ENCODE measurements at places on chromosomes 3 and 15.

GRCh38 chr3:143811602-143812001, 36.7 kb downstream of the SLC9A9 start:
- H3K4me3 ChIP-seq = no peak overlapping the region
- H3K27me3 ChIP-seq = no peaks in the 10 kb centered on the region
- H3K36me3 ChIP-seq = no peaks in the 10 kb centered on the region
- no peak overlapping the region for H3K27ac ChIP-seq

DNA sequence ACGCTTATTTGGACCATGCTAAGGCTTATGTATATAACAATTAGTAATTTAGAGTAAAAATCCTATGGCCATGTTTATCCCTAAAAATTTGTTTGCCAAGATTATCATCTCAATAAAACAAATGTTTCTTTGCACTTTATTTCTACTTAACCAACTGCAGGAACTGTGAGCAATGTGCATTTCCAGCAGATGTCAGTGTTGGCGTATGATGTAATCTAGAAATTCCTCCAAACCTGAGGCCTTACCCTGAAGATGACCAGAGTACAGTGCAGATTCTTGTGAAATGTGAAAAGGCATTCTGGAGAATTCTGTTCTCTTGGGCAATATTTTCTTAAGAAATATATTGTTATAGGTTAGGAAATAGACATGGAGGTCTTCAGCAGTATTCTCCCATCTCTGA, 205.9 kb downstream of the MBNL1 start:
- H3K27ac ChIP-seq = no peak overlapping the region
- DNase-seq = no peak
- no peaks in the 10 kb centered on the region for H3K27me3 ChIP-seq

- H3K36me3 ChIP-seq = no peaks in the 10 kb centered on the region
- no peaks in the 10 kb centered on the region for H3K4me1 ChIP-seq
- H3K4me3 ChIP-seq = no peak overlapping the region
These were observed 55.8 kb downstream of the GUCA1C start for GRCh38 chr3:108897883-108898282.

GRCh38 chr3:171860830-171861535, 17.8 kb downstream of the TMEM212 start:
- H3K36me3 ChIP-seq = no peaks in the 10 kb centered on the region
- no peak for DNase-seq
- H3K4me1 ChIP-seq = no peaks in the 10 kb centered on the region
- H3K27me3 ChIP-seq = no peaks in the 10 kb centered on the region
- no peak overlapping the region for H3K27ac ChIP-seq

DNA sequence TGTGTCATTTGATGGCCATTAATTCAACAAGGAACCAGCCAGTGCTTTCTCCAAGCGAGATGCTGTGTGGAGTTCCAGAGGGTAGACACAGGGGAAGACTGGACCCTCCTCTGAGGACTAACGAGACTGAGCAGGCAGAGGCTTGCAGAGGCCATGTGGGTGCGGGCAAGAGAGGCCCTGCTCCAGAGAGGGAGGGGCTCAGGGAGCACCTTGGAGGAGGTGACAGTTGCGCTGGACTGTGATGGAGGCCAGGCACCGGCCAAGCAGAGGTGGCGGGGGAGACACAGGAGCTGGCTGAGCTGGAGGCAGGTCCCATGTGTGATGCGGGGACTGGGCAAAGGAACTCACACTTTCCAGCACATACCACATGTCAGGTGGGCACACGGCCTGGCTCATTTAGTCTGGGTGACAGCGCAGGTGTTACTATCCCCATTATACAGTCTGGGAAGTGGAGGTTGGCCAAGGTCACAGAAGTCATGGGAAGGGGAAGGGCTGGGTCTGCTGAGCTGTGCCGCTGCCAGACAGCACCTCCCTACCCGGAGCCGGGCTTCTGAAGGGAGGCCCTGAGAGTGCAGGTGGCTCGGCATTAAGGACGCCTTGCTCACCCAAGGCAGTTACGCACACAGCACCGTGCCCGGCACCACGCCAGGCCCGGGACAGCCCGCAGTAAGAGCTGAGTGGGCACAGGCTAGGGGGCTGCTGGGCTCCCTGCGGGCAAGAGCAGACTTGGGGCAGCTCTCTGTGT, 3.7 kb downstream of the MELTF start:
- H3K4me1 ChIP-seq = peaks cover under 1% of the 10 kb centered on the region
- no peak overlapping the region for H3K27ac ChIP-seq
- H3K4me3 ChIP-seq = no peak overlapping the region
- H3K36me3 ChIP-seq = no peaks in the 10 kb centered on the region

DNA sequence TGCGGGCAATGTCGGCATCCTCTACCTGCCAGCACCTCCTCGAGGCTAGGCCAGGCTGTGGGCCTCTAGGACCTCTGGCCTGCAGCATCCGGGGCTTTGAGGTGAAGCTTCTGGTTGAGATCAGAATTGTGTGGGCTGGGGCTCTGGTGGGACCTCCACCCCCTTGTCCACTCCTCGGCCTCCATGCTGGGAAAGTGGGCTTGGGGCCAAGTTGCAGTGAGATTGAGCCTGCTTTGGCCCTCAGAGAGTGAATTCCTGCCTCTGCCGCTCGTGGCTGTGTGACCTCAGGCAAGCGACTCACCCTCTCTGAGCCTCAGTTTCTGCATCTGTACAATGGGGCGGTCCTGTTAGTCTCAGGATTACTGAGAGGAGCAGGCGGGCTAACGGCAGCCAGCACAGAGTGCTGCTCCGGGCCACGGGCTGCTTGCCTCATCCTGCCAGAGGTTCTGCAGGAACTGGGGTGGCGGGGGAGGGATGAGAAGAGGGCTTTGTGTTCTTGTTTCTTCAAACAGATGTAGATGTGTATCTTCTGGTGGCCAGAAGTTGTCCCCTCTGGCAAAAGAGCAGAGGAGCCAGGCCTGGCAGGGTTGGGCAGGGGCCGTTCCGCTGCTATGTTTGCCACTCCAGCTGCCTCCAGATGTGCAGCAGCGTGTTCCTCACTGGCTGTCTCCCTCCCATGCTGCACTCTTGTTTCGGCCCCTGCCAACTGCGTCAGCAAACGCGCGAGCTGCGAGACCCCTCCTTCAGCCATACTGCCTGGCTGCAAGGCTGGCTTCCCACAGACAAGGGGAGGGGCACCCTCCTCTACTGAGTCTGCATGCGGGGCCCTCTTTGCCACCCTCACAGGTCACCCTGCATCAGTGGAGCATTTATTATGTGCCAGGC, 33.7 kb downstream of the FBLN2 start:
- DNase-seq = peak; percentile 42
- no peaks in the 10 kb centered on the region for H3K36me3 ChIP-seq
- no peak overlapping the region for H3K27ac ChIP-seq
- no peaks in the 10 kb centered on the region for H3K4me1 ChIP-seq
- H3K27me3 ChIP-seq = no peaks in the 10 kb centered on the region

DNA sequence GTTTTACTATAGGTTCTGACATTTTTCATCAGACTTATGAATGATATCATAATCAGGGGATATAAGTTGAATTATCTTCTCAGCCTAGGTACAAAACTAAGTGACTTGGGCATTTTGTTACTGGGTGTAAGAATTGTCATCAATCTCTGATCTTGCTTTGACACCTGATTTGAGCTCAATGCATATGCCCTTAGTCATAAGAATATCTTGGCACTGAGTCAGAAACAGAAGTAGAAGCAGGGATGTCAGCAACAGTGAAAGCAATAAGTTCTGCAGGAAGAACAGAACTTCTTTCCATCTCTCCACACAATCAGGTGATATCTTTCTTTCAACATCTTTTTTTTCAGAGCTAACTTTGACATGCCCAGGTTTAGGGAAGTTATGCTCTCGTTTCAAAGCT, 14.6 kb downstream of the SLITRK3 start:
- peaks cover 6% of the 10 kb centered on the region for H3K27me3 ChIP-seq
- no peaks in the 10 kb centered on the region for H3K4me1 ChIP-seq
- no peak overlapping the region for H3K4me3 ChIP-seq
- H3K36me3 ChIP-seq = no peaks in the 10 kb centered on the region
- DNase-seq = no peak

DNA sequence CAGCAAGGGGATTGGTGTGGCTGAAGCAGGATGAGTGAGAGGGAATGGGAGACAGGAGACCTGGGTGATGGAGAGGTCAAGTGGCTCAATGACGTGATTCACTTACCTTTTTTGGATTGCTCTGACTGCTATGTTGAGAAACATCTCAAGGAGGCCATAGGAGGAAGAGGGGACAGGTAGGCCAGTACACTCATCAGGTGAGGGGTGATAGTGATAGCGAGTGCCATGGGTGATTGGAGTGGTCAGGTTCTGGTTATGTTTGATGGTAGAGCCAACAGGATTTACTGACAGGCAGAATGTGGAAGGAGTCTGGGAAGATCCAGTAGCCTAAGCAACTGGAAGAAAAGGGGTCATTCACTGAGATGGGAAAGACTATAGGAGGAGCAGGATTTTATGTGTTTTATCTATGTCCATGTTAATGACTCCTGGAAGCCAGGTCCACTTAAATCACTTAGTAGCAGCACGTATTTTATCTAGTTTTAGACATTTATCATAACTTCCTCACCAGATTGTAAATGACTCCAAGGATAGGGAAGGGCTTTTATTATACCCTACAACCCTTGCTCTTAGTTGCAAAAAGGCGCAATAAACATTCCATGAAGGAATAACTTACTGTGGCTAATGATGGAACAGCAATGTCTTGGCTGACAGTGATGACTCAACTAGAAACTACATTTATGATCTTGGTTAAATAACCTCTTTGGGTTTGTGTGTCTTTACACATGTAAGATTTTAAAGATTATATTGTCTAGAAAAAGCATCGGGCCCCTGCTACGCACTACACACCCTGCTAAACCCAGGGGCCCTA, 119.8 kb upstream of the RNF7 start:
- no peak overlapping the region for H3K27ac ChIP-seq
- no peaks in the 10 kb centered on the region for H3K4me1 ChIP-seq
- no peak overlapping the region for H3K4me3 ChIP-seq
- H3K27me3 ChIP-seq = no peaks in the 10 kb centered on the region

- H3K4me3 ChIP-seq = no peak overlapping the region
- H3K36me3 ChIP-seq = no peaks in the 10 kb centered on the region
- no peaks in the 10 kb centered on the region for H3K4me1 ChIP-seq
- H3K27ac ChIP-seq = no peak overlapping the region
- no peaks in the 10 kb centered on the region for H3K27me3 ChIP-seq
- DNase-seq = no peak
These were observed 291.3 kb upstream of the TRIM42 start for GRCh38 chr3:140386357-140387100.

- H3K27ac ChIP-seq = no peak overlapping the region
- H3K4me3 ChIP-seq = no peak overlapping the region
- H3K27me3 ChIP-seq = no peaks in the 10 kb centered on the region
- DNase-seq = no peak
- no peaks in the 10 kb centered on the region for H3K36me3 ChIP-seq
These were observed 67.6 kb upstream of the PLCL2 start for GRCh38 chr3:16817197-16817596.

DNA sequence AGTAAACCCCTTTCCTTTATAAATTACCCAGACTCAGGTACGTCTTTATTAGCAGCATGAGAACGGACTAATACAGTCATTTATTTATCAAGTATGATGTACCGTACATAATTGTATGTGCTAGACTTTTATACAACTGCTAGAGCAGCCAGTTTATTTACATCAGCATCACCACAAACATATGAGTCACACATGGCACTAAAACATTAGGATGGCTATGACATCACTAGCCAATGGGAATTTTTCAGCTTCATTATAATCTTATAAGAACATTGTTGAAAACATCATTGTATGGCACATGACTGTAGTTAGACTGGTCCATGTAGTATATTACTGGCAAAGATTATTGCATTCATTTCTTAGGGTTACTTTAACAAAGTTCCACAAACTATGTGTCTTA, 121.7 kb downstream of the ZMAT3 start:
- no peaks in the 10 kb centered on the region for H3K36me3 ChIP-seq
- H3K4me1 ChIP-seq = peaks cover 9% of the 10 kb centered on the region
- no peaks in the 10 kb centered on the region for H3K27me3 ChIP-seq
- no peak for DNase-seq
- H3K27ac ChIP-seq = peak overlapping the region; percentile 81

GRCh38 chr15:36428102-36428845, 151.2 kb upstream of the CDIN1 start:
- peak; percentile 86 for DNase-seq
- H3K4me1 ChIP-seq = peaks cover 31% of the 10 kb centered on the region
- peak overlapping the region; percentile 80 for H3K27ac ChIP-seq
- H3K36me3 ChIP-seq = no peaks in the 10 kb centered on the region
- H3K27me3 ChIP-seq = no peaks in the 10 kb centered on the region

DNA sequence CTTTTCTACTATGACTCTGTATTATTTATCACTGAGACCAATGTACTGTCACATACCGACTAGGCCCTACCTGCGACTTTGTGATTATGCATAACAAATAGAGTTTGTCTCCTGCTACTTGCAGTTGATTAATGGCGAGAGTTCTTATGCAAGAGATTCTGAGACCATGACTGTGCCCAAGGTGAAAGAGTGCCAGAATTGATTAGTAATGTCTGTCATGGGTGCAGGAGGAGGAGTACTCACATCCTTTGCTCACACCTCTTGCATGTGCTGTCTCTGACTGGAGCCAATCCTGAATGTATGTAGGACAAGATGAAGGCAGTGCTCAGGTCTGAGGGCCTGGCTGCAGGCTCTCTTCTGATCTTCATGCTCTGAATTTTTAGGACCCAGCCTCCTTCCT, 260.7 kb downstream of the THSD4 start:
- no peak for DNase-seq
- peaks cover 9% of the 10 kb centered on the region for H3K4me1 ChIP-seq
- H3K36me3 ChIP-seq = peaks cover 7% of the 10 kb centered on the region
- H3K27ac ChIP-seq = no peak overlapping the region
- H3K27me3 ChIP-seq = no peaks in the 10 kb centered on the region

DNA sequence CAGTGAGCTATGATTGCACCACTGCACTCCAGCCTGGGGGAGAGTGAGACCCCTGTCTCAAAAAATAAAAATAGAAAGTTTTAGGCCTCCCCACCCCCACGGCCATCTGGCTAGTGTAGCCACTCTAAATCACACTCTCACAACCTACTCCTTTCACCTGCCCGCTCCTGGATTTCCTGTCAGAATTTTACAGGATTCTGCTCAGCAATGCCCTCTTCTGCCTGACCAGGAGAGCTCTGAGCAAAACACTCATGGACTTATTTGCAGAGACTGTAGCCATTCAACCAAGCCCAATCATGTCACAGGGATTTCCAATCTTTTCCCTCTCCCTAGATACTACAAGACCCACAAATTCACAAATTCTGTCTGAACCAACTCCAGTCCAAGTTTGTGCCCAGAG, 242.6 kb upstream of the TPRG1 start:
- no peaks in the 10 kb centered on the region for H3K4me1 ChIP-seq
- no peaks in the 10 kb centered on the region for H3K36me3 ChIP-seq
- H3K27me3 ChIP-seq = no peaks in the 10 kb centered on the region
- H3K4me3 ChIP-seq = no peak overlapping the region
- DNase-seq = no peak
- H3K27ac ChIP-seq = no peak overlapping the region

GRCh38 chr15:70299931-70300869, 202.5 kb upstream of the TLE3 start:
- no peak overlapping the region for H3K4me3 ChIP-seq
- no peaks in the 10 kb centered on the region for H3K36me3 ChIP-seq
- H3K27me3 ChIP-seq = no peaks in the 10 kb centered on the region
- no peak for DNase-seq
- H3K4me1 ChIP-seq = no peaks in the 10 kb centered on the region
- no peak overlapping the region for H3K27ac ChIP-seq

GRCh38 chr15:65900488-65900887, 31.2 kb downstream of the RAB11A start:
- peaks cover 14% of the 10 kb centered on the region for H3K4me1 ChIP-seq
- H3K36me3 ChIP-seq = peaks cover 66% of the 10 kb centered on the region
- H3K4me3 ChIP-seq = no peak overlapping the region
- H3K27me3 ChIP-seq = no peaks in the 10 kb centered on the region
- no peak for DNase-seq

- peaks cover 16% of the 10 kb centered on the region for H3K4me1 ChIP-seq
- H3K4me3 ChIP-seq = no peak overlapping the region
- H3K36me3 ChIP-seq = no peaks in the 10 kb centered on the region
- DNase-seq = no peak
- H3K27me3 ChIP-seq = no peaks in the 10 kb centered on the region
These were observed 404.6 kb upstream of the C2CD4B start for GRCh38 chr15:62569460-62570404.
